Muscle of leg (tissue), 16 donors: ENCODE measurements at places on chromosomes 4 and X. TPM values are rescaled to one million over a fixed set of nuclear protein-coding genes. Genes with fewer than 3 reads are reported as not detected.
A peak's percentile ranks its signal among the peaks of the same experiment; 100 is the strongest.

SLC4A4 gene
- 14.9 TPM for total RNA-seq

DNA sequence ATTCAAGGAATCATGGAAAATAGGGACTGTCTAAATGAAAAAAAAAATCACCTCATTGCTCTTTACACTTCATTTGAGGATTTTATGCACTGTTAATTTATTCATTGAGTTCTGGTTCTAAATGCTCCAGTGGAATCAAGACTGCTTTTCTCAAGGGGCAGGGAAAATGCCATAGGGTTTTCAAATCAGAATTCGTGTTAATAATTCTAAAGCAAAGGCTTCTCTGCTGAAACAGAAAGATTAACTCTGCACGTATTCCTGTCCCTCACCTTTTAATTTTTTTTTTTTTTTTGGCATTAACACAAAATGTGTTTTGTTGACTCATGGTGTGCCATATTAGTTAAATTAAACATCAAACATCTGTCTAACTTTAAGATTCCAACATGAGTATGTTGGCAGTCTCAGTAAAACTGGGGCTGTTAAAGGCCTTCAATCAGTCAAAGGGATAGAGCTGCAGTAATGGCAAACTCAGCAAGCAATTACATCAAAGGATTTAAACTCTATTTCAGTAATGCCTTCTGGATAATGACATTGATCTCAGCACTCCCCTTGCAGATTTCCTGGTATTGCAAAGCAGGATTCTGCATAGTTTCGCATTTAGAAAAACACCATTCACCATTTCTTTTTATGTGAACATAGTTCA is 878.1 kb downstream of the RAPGEF2 start:
- H3K4me1 ChIP-seq, result no peaks in the 10 kb centered on the region
- H3K27me3 ChIP-seq, result no peaks in the 10 kb centered on the region
- no peak for DNase-seq
- H3K27ac ChIP-seq, result no peak overlapping the region

DNA sequence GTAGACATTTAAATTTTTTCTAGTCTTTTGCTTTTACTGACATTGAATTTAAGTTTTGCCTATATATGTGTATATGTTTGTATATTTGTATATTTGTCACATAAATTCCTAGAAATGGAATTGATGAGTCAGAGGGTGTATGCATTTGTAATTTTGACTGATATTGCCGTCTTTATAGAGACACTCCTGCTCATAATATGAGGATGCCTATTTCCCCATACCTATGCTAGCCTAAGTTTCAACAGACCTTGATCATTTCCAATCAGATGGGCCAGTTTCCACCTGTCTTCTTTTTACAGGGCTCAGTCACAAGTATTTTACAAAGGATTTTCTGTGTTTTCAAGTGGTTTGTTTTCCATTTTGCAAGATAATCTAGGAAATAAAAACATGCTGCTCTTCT is 10.8 kb downstream of the PDLIM5 start:
- peaks cover 2% of the 10 kb centered on the region for H3K36me3 ChIP-seq
- no peaks in the 10 kb centered on the region for H3K27me3 ChIP-seq
- H3K4me3 ChIP-seq, result no peak overlapping the region
- H3K27ac ChIP-seq, result no peak overlapping the region
- H3K4me1 ChIP-seq, result peaks cover 5% of the 10 kb centered on the region

DNA sequence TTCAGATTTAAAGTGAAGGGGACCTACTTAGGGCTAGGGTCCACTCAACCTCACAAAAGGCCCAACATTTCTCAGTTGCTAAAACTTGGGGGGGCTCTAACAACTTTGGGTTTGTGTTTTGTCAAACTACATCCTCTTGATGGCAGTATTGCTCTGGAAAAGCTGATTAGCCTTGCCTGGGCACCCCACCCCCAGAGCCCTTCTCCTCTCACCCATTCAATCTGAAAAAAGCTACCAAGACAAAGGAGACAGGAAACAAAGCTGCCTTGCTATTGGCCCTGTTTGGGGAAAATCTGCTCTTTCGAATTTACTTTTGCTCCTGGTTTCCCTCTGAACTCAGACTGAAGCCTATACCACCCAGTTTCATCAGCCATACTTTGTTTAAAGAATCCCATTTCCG is 195.2 kb upstream of the STK26 start:
- H3K36me3 ChIP-seq, result no peaks in the 10 kb centered on the region
- H3K27ac ChIP-seq, result no peak overlapping the region
- no peak overlapping the region for H3K4me3 ChIP-seq
- DNase-seq, result peak; percentile 26

GRCh38 chr4:148203056-148203898 is 238.9 kb downstream of the NR3C2 start:
- no peak overlapping the region for H3K4me3 ChIP-seq
- H3K4me1 ChIP-seq, result peaks cover 5% of the 10 kb centered on the region
- peak overlapping the region; percentile 59 for H3K27ac ChIP-seq
- DNase-seq, result peak; percentile 87

DNA sequence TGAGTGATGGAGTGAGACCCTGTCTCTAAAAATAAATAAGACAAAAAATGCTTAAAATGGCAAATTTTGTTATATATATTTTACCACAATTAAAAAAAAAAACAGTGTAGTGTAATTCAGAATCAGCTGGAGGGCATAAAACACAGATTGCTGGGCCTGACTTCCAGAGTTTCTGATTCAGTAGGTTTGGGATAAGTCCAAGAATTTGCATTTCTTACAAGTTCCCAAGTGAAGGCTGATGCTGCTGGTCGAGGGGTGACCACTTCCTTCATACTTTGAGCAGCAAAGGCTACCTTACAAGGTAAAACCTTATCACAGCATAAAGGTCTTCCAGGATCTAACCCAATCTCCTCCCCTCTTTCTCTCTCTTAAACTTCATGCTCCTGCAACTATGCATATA is 40.7 kb downstream of the KLHL8 start:
- H3K27me3 ChIP-seq, result no peaks in the 10 kb centered on the region
- DNase-seq, result no peak
- H3K36me3 ChIP-seq, result no peaks in the 10 kb centered on the region
- H3K4me3 ChIP-seq, result no peak overlapping the region
- H3K27ac ChIP-seq, result no peak overlapping the region
- no peaks in the 10 kb centered on the region for H3K4me1 ChIP-seq

- H3K27ac ChIP-seq, result no peak overlapping the region
- no peak overlapping the region for H3K4me3 ChIP-seq
- no peaks in the 10 kb centered on the region for H3K27me3 ChIP-seq
- H3K4me1 ChIP-seq, result peaks cover 5% of the 10 kb centered on the region
These were observed 4.1 kb downstream of the RPL34 start for GRCh38 chr4:108624263-108625056.

GRCh38 chr4:158176776-158177175 is 4.0 kb upstream of the GASK1B start:
- no peak overlapping the region for H3K4me3 ChIP-seq
- no peaks in the 10 kb centered on the region for H3K27me3 ChIP-seq
- no peak for DNase-seq
- H3K36me3 ChIP-seq, result no peaks in the 10 kb centered on the region

DNA sequence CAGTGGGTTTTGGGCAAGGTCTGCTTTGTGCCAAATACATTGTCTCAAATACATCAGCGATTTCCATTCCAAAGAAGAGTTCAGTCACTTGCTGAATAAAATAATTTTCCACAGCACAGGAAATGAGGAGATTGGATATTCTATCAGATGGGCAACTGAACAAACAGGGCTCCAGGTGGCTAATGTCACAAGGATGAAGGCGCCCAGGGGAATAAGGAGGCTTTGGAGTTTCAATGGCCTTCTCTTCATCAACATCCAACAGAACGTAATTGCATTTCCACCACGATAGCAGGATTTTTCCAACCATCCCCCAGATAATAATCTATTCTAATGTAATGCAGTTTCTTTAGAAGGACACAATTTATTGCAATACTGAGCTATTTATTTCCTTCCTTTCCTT is 104.7 kb upstream of the KLHL13 start:
- no peaks in the 10 kb centered on the region for H3K36me3 ChIP-seq
- H3K27ac ChIP-seq, result peak overlapping the region; percentile 59
- H3K4me1 ChIP-seq, result peaks cover 6% of the 10 kb centered on the region
- DNase-seq, result peak; percentile 45
- H3K27me3 ChIP-seq, result no peaks in the 10 kb centered on the region
- no peak overlapping the region for H3K4me3 ChIP-seq

DNA sequence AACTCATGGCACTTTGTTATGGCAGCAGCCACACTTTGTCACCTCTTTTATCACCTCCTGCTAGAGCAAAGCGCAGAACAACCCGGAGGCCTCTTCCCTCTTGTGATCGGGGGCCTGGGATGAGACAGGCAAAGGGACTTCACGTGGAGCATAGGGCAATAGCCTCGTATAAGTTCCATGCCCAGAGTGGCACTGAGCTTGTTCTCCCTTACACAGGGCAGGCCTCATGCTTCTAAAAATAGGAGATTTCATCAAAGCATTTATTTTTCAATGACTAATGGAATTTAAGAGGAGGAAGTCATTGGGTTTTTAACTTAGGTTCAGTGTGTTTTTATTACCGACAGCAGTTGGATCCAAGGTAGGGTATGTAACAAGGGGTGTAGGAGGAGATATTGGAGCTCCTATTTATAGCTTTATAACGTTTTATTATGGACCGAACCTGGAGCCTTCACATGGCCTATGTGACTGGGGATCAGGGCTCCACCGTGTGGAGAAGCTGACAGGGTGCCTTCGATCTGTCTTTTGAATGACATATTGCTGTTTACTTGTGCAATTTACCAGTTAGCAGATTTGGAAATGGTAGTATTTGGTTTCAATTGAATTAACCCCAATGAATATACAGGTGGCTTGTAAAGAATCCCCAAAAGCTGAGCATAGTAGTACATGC is 93.8 kb downstream of the SLC2A9 start:
- H3K4me3 ChIP-seq, result no peak overlapping the region
- H3K4me1 ChIP-seq, result peaks cover 13% of the 10 kb centered on the region
- H3K27me3 ChIP-seq, result no peaks in the 10 kb centered on the region
- H3K36me3 ChIP-seq, result no peaks in the 10 kb centered on the region

DNA sequence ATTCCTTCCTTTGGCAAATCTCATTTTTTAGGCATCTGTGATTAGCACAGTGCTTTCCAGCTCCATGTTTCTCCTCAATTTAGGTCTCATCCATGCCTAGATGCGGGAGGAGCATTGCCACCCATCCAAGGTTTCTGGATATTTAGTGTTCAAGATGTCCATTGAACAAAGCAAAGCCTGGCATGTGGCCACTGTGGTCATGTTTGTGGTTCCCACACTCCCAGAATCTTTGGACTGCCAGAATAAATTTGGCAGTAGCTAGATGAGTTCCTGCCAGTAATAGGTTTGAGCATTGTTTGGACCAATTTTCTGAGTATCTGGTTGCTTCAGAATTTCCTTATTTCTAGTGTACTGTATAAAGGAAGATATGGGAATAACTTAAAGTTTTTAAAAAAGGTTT is 1124.1 kb downstream of the ADGRL3 start:
- no peaks in the 10 kb centered on the region for H3K27me3 ChIP-seq
- H3K27ac ChIP-seq, result no peak overlapping the region
- DNase-seq, result peak; percentile 74
- no peaks in the 10 kb centered on the region for H3K36me3 ChIP-seq
- H3K4me1 ChIP-seq, result no peaks in the 10 kb centered on the region

- no peak overlapping the region for H3K4me3 ChIP-seq
- no peaks in the 10 kb centered on the region for H3K27me3 ChIP-seq
- DNase-seq, result peak; percentile 2
- no peaks in the 10 kb centered on the region for H3K36me3 ChIP-seq
- peaks cover 5% of the 10 kb centered on the region for H3K4me1 ChIP-seq
These were observed 162.7 kb upstream of the GALNTL6 start for GRCh38 chr4:171650543-171650942.

DNA sequence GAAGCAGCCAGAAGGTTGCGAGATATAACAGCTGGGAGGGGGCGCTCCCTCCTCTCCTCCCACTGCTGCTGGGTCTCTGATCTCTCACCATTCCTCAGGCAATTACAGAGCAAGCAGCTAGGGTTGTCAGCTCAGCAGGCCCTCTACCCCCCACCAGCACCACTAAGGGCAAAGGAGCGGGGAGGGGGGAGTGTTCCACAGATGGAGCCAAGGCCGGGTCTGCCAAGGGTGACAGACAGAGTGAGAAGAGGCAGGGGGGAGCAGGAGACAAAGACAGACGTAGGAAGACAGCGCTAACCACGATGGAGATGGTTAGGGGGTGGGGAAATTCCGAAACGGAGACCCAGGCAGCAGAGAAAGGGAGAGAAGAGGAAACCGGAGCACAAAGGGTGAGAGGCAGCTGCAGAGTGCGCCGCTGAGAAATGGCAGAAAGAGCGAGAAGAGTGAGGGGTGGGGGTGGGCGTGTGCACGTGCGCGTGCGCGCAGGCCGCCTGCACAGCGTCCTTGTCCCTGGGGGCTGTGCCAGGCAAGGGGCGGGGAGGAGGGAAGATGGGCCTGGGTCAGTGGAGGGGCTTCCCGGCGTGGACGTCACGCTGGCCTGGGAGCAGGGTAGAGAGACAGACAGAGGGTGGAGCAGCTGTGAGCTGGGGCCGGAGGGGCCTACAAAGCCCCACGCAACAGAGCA is 6.9 kb downstream of the L1CAM start:
- H3K27me3 ChIP-seq, result peaks cover 79% of the 10 kb centered on the region
- H3K4me1 ChIP-seq, result peaks cover 3% of the 10 kb centered on the region
- no peak overlapping the region for H3K4me3 ChIP-seq
- no peak overlapping the region for H3K27ac ChIP-seq

DNA sequence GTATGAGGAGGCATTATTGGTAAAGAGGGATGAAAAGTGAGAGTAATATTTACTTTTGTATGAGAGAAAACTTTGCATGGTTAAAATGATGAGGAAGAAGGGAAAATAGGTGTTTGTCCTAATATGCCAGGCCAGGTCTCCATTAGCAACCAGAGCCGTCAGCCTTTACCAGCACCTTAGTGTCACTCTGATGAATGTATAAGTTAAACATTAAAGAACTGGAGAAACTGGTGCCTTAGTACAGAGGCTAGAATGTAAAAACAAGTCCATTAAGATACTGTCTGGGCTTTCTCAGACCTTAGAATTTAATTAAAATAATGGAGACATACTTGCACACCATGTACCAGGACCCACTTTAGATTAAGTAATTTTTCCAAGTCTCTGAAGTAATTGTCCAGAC is 222.3 kb downstream of the FAM47A start:
- H3K27me3 ChIP-seq, result peaks cover 7% of the 10 kb centered on the region
- no peak overlapping the region for H3K27ac ChIP-seq

DNA sequence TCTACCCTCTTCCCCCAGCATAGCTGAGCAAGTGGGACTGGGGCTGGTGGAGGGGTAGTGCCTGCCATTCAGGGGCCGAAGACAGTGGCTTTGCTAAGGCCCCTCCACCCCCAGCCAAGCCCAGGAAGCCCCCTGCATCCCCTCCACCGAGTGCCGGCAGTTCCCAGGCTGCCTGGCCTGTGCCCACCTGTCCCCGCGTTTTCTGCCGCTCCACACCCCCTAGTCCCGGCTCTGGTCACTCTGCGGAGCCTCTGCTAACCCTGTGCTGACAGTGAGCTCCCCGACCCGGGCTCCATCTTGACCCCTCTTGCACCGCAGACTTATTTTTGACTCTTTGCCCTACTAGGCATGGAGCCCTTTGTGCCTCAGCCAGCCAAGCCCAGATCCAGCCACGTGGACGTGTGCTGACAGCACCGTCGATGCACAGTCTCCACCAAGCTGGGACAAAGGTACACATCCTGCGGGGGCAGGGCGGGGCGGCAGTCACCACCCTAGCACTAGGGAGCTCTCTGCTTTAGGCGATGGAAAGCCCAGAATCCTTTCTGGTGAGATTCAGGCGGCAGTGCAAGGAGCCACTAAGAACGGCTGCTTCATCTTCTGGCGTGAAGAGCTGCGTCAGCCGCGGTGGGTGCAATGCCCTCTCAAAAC is 96.6 kb downstream of the PHKA2 start:
- H3K27ac ChIP-seq, result peak overlapping the region; percentile 85
- peak; percentile 24 for DNase-seq
- H3K36me3 ChIP-seq, result no peaks in the 10 kb centered on the region

- no peaks in the 10 kb centered on the region for H3K36me3 ChIP-seq
- H3K4me3 ChIP-seq, result no peak overlapping the region
- H3K27ac ChIP-seq, result no peak overlapping the region
These were observed 8.0 kb downstream of the SFRP2 start for GRCh38 chr4:153780876-153781275.
